ENCODE measurements at places on chromosomes 7 and 10. TPM values are rescaled to one million over a fixed set of nuclear protein-coding genes. Genes with fewer than 3 reads are reported as not detected.

The NYAP1 gene
- 0.12 TPM for total RNA-seq

The MEIG1 gene
- 0.91 TPM for total RNA-seq

The CCDC3 gene
- total RNA-seq, result 0.12 TPM

The MKI67 gene
- total RNA-seq, result 333 TPM

The ACTL6B gene
- not detected for total RNA-seq

The NACAD gene
- 0.09 TPM for total RNA-seq

The ADARB2 gene
- total RNA-seq, result not detected

The CYP3A7 gene
- not detected for total RNA-seq

The AGAP5 gene
- 12.3 TPM for total RNA-seq

The FZD1 gene
- total RNA-seq, result not detected

The PPP1R3A gene
- total RNA-seq, result not detected

The TFEC gene
- total RNA-seq, result 1.0 TPM

The SEMA3C gene
- not detected for total RNA-seq

The TEX36 gene
- total RNA-seq, result not detected

The IFIT1B gene
- total RNA-seq, result 0.29 TPM

The CPVL gene
- 1.8 TPM for total RNA-seq

The CYP2C8 gene
- total RNA-seq, result not detected

The ATRNL1 gene
- 0.87 TPM for total RNA-seq

The CCL24 gene
- total RNA-seq, result not detected

The SERPINE1 gene
- total RNA-seq, result 0.29 TPM

The THNSL1 gene
- 4.6 TPM for total RNA-seq

The OGDHL gene
- total RNA-seq, result 0.09 TPM

The MSMB gene
- not detected for total RNA-seq

The SFTPA1 gene
- not detected for total RNA-seq

The DPYSL4 gene
- total RNA-seq, result 1.5 TPM

The OR2F2 gene
- not detected for total RNA-seq

The BAIAP2L1 gene
- total RNA-seq, result 1.1 TPM

The ABLIM1 gene
- 54.9 TPM for total RNA-seq

The ERLIN1 gene
- total RNA-seq, result 17.5 TPM

The OPN1SW gene
- total RNA-seq, result not detected

The TAF3 gene
- 15.6 TPM for total RNA-seq

The SPDYE5 gene
- not detected for total RNA-seq

The PRSS1 gene
- total RNA-seq, result not detected

The CYP17A1 gene
- total RNA-seq, result not detected

The ASAH2 gene
- total RNA-seq, result 4.2 TPM

The AKR1D1 gene
- total RNA-seq, result not detected

The CRYGN gene
- not detected for total RNA-seq

The EGR2 gene
- 4.7 TPM for total RNA-seq

The PTPRE gene
- total RNA-seq, result 16.5 TPM

The SH2D4B gene
- not detected for total RNA-seq

The FAM25A gene
- total RNA-seq, result not detected

The TMEM236 gene
- 0.06 TPM for total RNA-seq

The TCTN3 gene
- 69.2 TPM for total RNA-seq

The ALOX5 gene
- 8.9 TPM for total RNA-seq
